Esophagus (tissue), 2 donors: ENCODE measurements at places on chromosomes 11 and 22. TPM values are rescaled to one million over a fixed set of nuclear protein-coding genes. Genes with fewer than 3 reads are reported as not detected.

KCNK4 gene
- polyA plus RNA-seq, result not detected

PHOX2A gene
- not detected for polyA plus RNA-seq

RASD2 gene
- polyA plus RNA-seq, result 0.64 TPM

NAV2 gene
- polyA plus RNA-seq, result 9.7 TPM

MUC6 gene
- 0.26 TPM for polyA plus RNA-seq

PAAF1 gene
- polyA plus RNA-seq, result 9.5 TPM

MS4A7 gene
- 1.1 TPM for polyA plus RNA-seq

LSP1 gene
- polyA plus RNA-seq, result 23.7 TPM

OR52I1 gene
- not detected for polyA plus RNA-seq

FBXO7 gene
- polyA plus RNA-seq, result 33.5 TPM

DYNC2H1 gene
- 4.5 TPM for polyA plus RNA-seq

ZBTB16 gene
- polyA plus RNA-seq, result 9.6 TPM

OR8D4 gene
- not detected for polyA plus RNA-seq

BEST1 gene
- 3.8 TPM for polyA plus RNA-seq
